SK-N-SH (cell line): ENCODE measurements at places on chromosomes 4 and X.

- DNase-seq, result no peak
Observed at GRCh38 chrX:147739196-147739595, 172.5 kb upstream of the FMR1 start.

- no peak for DNase-seq
Observed at GRCh38 chr4:184347251-184348239, 126.8 kb downstream of the IRF2 start.

- DNase-seq, result no peak
Observed at GRCh38 chrX:57573754-57574153, 18.1 kb upstream of the ZXDB start.

- DNase-seq, result no peak
Observed at GRCh38 chr4:48225368-48226141, 44.1 kb downstream of the TEC start.

GRCh38 chr4:148354186-148354585 is 88.0 kb downstream of the NR3C2 start:
- DNase-seq, result no peak

GRCh38 chrX:24027985-24028384 is 999 bp upstream of the KLHL15 start:
- DNase-seq, result no peak

DNA sequence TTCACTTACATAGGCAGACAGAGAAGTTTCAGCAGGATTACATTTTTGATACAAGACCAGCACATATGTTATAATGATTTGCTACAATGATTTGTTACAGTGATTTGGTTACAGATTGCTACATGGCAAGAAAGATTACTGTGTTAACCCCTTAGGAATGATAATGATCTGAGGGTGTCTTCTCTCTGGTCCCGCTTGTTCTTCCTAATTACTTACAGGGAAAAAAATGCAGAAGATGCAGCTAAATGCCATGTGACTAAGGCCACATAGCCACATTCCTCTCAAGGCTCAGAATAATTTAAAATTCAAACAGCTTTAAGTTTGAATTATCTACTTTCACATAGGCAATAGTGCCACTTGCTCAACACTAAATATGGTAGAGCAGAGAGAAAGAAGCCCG is 9.7 kb upstream of the LAP3 start:
- no peak for DNase-seq

GRCh38 chrX:110985470-110985869 is 110.5 kb upstream of the PAK3 start:
- no peak for DNase-seq

- DNase-seq, result no peak
Observed at GRCh38 chr4:1206299-1207156, 34.1 kb upstream of the SPON2 start.

DNA sequence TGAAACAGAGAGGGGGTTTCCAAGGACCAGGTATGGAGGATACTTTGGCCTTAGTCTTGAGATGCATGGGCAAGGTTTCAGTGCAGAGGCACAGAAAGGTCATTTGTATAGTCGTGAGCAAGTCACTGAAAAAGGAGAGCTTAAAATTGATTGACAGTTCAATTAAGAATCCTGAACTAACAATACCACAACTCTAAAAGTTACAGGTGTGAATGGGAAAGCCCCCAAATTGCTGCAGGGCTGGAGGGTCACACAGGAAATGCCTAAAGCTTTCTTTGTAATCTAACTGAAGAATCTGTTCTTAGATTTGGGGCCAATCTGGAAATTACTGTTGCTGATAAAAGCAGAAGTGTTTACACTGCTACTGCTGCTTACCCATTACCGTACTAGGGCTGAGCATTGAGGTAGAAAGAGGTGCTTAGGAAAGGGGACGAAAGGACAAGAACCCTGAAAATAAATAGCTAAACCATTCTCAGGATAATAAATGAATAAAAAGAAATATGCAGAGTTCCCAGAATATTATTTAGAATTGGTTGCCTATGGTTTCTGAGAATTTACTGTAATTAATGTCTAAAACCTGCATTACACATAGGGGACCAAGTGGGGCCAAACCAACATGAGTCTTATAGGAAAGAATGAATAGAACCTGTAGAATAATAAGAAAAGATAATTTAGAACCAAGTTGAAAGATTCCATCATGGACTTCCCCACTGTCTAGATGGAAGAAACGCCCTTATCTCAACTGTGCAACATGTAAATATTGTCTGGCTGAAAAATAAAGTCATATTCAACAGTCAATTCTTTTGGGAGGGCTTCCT is 91.9 kb upstream of the PPP1R2C start:
- no peak for DNase-seq

GRCh38 chr4:186726426-186727168 is 2.9 kb upstream of the FAT1 start:
- DNase-seq, result peak; percentile 75

DNA sequence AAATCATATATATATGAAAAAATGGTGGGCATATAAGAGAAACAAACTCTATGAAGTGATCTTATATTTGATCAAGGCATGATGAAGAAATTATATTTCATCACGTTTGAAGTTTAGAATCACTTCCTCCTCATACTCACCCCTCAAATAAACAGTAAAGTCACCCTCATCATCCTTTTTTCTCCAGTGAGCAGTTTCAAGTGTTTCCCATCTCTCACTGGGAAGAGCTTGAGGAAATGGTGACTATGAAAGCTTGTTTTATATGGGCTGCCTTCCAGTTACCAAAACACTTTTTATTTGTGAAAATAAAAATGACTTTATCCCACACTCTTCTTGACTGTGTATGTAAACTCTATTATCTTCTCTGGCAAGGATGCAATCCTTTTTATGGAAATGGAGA is 16.8 kb downstream of the PDLIM3 start:
- DNase-seq, result no peak

DNA sequence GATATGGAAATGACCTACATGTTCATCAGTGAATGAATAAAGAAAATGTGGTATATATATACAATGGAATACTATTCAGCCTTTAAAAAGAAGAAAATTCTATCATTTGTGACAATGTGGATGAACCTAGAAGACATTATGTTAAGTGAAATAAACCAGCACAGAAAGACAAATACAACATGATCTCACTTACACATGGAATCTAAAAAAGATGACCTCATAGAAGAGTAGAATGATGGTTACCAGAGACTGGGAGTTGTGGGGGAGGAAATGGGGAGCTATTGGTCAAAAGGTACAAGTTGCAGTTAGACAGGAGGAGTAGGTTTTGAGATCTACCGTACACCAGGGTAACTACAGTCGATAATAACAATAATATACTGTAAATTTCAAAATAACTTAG is 51.5 kb downstream of the WNK3 start:
- DNase-seq, result no peak

- DNase-seq, result peak; percentile 9
Observed at GRCh38 chr4:137819964-137820383, 287.7 kb upstream of the PCDH18 start.
